ENCODE measurements at places on chromosomes 12 and 14.

DNA sequence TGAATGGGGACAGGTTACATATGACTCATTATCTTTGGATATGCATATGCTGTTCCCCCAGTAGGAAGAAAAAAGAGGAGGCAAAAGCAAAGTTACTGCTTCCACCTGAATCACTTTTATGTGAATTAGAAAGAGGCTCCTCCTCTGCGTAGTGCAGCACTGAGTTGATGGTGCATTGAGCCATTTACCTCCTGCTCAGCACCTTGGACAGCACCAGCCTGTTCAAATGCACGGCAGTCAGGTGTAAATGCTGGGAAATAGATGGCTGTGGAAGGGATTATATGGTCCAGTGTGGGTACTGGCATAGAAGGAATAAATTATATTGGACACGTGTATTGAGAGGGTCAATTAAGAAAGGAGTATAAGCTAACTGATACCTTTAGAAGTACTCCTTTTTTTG is 541.9 kb upstream of the SEL1L start:
- no peak for DNase-seq

DNA sequence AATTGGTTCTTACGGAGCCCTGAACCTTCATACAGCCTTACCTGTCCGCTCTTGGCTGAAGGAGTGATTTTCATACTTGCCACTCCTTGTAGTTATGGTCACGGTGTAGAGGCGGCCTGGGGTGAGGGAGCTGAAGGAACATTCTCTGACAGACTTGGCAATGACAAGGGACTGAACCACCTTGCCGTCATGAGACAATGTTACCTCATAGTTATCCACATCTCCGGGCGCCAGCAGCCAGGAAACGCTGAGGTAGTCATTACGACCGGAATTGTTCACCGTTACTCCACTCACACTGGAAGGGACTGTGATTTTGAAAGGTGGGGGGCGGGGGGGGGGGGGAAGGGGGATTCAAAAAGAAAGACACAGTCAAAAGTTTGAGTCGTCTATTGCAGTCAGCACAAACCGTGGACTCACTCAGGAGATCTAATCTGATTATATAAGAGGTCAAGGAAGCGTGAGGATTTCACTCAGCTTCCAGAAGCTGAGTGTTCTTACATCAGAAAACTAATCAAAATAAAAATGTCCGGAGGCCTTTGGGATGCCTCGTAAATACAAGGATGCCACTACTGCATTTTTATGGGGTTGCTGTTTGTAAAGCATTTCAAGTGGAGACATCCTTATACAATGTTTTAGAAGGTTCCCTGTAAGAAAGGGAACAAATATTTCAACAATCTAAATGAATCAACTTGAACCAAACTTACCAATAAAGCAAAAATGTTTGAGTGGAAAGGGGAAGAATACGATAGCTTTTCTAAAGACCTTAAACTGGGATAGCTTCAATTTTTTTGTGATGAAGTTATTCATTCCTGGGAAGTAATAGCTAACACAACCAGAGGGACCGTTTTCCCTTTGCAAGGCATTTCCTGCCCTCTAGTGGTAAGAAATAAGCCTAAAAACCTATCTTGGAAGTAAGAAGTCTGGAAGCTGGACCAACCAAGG is 60.6 kb downstream of the PTPRB start:
- peak; percentile 74 for DNase-seq

GRCh38 chr12:26571560-26571959 is 261.4 kb downstream of the ITPR2 start:
- DNase-seq = no peak

DNA sequence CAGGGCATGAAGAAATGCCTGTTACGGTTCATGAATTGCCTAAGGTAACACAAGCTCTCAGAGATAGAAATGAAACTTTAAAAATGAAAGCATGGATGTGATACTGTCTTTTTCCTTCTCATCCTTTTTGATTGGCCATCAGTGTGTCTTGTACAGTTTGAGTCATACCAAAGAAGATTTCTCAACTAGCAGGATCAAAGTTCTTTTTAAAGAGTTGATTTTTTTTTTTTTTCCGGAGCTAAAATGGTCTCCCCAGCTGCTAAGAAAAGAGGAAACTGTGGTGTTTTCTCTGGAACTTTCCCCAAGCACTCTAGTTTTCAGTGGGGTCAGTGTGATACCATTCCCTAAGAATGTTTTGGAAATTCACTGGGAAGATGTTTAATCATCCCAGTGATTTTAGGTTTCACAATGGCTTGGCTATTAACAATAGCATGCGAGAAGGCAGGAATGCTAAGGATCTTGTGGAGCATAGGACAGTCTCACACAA is 105.0 kb downstream of the ETNK1 start:
- no peak for DNase-seq

DNA sequence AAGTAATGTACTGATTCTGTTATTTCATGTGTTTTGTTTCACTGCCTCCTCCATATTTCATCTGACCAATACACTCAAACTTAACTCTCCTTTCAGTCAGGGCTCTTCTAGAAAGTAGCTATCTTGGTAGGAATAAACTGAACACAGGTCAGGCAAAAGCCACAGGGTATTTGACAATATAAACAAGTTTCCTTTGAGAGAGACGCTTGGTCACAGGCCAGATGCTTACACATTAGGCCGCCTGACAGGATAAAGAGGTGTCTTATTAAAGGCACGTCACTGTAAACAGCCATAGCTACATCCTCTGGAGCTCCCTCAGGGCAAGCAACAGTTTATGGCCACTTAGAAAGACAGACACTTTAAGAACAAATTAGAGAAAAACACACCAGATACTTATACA is 607.5 kb downstream of the SLC6A15 start:
- no peak for DNase-seq

DNA sequence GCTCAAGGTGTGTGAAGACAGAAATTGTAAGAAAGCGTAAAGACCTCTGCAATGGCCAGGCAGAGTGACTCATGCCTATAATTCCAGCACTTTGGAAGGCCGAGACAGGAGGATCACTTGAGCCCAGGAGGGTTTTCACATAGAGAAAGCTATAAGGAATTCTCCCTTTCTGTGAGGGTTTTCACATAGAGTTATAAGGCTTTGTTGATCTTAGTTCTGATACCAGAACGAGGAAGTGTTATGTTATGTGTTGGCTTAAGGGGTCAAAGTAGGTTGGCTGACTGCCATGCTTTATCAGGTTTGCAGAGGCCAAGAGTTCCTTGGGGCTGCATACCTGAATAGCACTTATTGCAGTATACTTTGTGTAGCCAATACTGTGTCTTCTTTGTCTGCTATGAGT is 139.1 kb downstream of the ERC1 start:
- no peak for DNase-seq

- DNase-seq = no peak
Observed at GRCh38 chr12:85509857-85510256, 229.8 kb downstream of the ALX1 start.

- DNase-seq = no peak
Observed at GRCh38 chr12:91630083-91630482, 447.5 kb upstream of the DCN start.

Data from NCI-H1436 (cell line).